ENCODE measurements at places on chromosomes 16 and 17. TPM values are rescaled to one million over a fixed set of nuclear protein-coding genes. Genes with fewer than 3 reads are reported as not detected.
A peak's percentile ranks its signal among the peaks of the same experiment; 100 is the strongest.

- DNase-seq, result no peak
Measured at GRCh38 chr17:3773511-3773910, 27.5 kb downstream of the ITGAE start.

DNA sequence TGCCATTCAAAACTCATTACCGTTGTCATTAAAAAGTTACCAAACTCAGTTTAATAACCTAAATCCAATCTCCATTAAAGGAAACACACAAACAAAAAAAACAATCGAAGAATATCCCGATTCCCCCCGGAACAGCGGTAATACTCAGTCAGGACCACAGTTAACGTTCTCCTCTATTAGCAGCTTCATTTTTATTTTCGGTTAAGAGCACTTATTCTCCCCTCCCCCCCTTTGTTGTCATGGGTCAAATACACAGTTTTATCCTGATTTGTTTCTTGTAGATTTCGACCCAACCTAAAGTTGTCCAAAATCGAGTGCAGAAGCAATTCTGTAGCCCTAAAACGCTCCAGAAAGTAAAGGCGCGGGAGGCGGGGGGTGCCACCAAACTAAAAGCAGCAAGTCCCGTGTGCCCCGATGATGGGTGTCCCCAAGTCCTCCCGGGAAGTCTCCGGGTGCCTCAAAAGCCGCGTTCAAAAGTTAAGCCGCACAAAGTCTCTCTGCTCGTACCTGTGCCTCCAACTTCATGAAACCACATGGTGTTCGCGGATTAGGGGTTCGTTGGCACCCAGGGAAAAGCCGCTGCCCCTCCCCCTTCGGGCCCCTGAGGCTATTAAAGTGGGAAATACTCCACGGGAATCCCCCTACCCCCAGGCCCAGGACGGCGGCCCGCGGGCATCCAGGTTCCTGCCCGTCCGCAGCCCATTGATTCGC lies 996 bp downstream of the SUMO2 start:
- no peak for DNase-seq

DNA sequence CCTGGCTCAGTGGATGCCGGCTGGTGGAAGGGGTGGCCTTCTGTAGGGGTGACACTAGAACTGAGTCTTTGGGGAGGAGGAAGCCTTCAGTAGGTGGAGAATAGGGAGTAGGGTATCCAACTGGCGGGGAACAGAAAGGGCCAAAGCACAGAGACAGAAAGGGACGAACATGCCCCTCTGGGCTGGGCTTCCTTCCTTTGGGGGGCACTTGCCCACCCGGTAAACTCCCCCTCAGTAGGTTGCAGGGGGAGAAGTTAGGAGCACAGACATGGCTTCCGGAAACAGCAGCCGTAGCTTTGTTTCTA lies 774 bp downstream of the ENGASE start:
- no peak for DNase-seq

DNA sequence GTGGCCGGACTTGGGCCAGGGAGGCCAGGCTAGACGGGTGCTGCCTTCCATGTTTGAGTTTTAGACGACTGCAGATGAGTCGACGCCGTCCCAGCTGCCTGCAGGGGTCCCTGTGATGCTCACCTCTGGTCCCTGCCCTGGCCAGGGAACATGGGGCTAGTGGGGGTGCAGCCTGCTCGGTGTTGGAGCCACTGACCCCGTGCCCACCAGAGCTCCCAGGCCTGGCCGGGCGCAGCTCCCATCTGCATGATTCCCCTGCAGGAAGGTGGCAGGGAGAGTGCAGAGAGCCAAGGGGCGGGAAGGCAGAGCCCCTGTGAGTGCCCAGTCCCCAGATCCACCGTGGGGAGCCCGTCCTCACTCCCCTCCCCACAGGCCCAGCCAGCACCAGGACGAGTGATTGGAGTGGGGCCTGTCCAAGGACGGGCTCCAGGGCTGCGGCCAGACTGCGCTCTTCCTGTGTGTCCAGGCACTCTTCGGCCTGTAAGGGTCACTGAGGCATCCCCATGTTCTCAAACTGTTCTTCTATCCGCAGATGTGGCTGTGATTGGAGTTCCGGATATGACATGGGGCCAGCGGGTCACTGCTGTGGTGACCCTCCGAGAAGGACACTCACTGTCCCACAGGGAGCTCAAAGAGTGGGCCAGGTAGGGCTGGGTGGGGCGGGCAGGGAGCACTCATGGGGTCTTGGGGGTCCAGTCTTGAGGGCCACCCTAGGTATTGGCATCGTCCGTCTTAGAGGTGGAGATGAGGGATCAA lies 26.0 kb upstream of the CDH15 start:
- no peak for DNase-seq

DNA sequence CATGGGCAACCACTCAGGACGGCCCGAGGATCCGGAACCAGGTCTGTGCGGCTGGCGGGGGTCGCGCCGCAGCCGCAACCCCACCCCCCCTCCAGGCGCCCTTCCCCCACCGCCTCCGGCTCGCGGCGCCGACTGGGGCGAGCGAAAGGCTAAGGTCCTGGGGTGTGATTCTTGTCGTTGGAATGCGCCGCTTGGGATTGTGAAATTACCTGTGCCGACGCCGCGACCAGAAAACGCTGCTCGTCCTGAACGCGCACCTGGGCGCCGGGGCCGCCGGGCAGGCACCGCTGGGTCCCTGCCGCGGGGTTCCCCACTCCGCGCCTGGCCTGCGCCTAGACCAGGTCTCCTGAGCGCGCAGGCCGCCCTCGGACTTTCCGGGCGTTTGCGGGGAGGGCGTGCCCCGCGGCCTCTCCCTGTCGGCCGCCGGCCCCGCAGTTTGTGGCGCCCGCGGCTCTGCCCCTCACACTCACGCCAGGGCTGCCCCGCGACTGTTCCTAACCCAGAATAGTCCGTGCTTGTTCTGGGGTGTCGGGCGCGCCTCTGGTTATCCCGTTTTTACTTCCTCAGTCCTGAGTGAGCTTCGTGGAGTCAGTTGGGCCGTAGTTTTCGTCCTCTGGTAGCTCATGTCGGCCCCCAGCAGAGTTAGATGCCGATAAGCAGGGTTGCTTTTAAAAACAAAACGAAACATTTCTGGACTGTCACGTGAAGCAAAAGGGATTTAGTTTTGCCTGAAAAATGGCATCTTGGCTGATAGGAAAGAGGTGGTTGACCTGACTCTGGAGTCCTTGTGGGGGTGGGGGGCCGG lies 147.2 kb downstream of the SPECC1 start:
- peak; percentile 12 for DNase-seq

DNA sequence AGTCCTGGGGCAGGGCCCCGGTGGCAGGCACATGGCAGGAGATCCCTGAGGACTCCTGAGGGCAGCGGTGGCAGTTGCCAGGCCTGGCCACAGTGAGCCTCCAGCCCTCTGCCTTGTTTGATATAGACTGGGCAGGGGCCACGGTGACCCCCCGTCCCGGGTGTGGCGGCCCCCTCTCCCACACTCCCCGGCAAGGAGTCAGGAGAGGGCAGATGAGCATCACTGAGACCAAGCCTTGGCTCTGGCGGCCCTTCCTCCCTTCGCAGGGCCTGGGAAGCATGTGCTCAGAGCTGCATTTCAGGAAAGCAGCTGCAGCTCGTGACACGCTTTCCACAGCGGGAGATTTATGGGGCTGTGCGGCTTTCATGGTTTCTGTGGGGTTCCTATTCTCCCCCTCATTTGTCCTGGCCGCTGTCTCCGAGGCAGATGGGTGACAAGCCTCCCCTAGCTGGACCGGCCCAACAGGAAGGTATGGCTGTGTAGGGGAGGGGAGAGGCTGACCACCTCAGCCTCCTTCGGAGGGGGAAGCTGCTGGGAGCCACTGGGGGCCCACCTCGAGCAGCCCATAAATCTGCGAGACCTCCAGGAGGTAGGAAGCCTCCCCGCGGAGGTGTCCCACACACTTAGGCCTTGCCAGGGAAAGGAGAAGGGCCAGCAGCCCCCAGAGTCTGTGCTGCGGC lies 211.4 kb downstream of the NTN1 start:
- no peak for DNase-seq

DNA sequence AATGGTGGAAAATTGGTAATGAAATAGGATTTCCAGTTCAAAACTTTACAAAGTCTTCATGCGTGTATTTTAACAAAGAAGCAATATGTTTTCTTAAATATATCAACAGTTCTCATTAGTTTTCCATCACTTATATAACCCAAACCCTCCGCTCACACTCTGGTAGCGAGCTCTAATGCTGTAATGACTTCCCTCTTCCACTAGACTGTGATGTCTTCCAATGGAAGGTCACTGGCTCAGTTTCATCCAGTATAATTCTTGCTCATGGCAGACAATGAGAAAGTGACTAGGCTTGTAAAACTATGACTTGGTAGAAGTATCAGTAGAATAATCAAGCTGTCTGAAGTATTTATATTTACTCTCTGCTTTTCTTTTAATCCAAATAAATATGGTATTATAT lies 32.8 kb downstream of the NETO2 start:
- DNase-seq, result no peak

- peak; percentile 80 for DNase-seq
Measured at GRCh38 chr17:43021741-43022512, at the start of gene VAT1. Gene VAT1, minus strand, starts transcription at chr17:43022385. Its CDS starts 63 bp downstream, at chr17:43022322.

DNA sequence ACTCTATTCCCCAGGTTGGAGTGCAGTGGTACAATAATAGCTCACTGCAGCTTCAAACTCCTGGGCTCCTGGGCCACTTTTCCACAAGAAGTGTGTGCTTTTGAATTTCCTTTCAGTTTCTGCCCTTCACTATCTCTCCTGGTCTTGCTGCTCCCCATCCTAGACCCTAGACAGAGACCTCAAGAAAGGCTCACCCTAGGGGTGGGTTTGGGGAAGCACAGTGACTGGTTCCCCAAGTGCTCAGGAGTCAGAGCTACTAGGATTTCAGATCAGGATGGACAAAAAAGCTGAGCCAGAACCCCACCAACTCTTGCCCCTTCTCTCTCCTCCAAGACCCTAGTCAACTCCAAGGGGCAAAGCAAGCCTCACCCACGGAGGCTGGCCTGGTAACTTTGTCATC lies 1.6 kb upstream of the SEBOX start:
- no peak for DNase-seq

GRCh38 chr16:58678716-58679115 lies 5.9 kb downstream of the SLC38A7 start:
- no peak for DNase-seq

- no peak for DNase-seq
Measured at GRCh38 chr17:76252040-76252954, 12.0 kb upstream of the RNF157 start.

GRCh38 chr17:48995304-48995973 lies 1.7 kb upstream of the IGF2BP1 start:
- DNase-seq, result no peak

- DNase-seq, result no peak
Measured at GRCh38 chr17:57521606-57522005, 223.5 kb downstream of the CCDC182 start.

DNA sequence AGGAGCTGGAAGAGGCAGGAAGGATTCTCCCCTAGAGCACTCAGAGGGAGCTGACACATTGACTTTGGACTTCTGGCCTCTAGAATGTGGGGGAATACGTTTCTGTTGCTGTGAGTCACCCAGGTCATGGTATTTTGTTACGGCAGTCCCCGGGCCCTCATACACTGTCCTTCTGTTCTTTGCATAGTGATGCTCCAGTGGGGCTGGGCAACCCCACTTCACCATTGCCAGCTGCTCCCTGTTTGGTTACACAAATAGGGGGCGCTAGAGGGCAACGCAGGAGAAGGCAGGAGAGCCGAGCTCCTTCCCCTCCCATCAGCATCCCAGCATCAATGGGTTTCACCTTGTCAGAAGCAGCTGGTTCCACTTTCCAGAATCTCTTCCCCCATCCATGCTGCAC lies 257.7 kb upstream of the FOXF1 start:
- DNase-seq, result no peak

DNA sequence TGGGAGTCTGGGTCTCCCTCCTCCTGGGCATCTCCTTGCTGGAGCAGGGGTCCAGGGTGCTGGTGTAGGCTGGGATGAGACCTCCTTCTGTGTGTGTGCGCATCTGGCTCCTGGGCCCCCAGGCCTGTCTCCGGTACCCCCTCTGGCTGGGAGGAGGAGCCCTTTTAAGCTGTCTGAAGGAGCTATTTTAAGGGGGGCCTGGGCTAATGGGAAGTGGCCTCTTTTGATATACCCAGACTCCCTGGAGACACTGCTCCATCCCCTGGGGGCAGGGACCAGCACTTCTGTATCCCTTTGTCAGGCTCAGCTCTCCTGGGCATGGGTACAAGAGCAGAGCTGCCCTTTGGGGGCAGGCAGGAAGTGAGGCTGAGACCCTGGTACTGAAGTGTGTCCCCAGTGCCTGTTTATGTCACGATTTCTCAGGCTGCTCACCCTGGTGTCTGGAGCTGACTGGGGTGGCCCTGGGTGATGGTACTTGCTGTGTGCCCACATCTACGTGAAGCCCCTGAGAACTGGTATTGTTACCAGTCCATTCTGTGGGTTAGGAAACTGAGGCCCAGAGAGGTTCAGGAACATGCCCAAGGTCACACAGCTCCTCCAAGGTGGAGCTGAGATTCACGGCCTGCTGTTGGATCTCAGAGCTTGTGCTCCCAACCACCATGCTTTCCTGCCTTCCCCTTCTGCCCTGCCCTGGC lies 6.5 kb downstream of the ADCY7 start:
- DNase-seq, result no peak

DNA sequence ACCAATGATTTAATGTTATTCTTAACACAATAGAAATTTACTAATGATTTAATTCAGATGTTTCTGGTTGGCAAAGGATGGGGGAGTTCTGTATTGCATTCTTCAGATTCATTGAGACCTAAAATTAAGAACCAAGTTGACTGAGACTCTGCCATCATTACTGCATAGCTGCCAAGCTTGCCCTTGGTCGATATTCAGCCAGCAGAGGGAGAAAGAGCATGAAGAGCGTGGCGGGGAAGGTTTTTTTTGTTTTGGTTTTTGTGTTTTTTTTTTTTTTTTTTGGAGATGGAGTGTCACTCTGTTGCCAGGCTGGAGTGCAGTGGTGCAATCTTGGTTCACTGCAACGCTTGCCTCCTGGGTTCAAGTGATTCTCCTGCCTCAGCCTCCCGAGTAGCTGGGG lies 659.4 kb upstream of the EEF2KMT start:
- DNase-seq, result no peak

GRCh38 chr17:81432941-81433340 lies 37.7 kb downstream of the BAHCC1 start:
- no peak for DNase-seq

DNA sequence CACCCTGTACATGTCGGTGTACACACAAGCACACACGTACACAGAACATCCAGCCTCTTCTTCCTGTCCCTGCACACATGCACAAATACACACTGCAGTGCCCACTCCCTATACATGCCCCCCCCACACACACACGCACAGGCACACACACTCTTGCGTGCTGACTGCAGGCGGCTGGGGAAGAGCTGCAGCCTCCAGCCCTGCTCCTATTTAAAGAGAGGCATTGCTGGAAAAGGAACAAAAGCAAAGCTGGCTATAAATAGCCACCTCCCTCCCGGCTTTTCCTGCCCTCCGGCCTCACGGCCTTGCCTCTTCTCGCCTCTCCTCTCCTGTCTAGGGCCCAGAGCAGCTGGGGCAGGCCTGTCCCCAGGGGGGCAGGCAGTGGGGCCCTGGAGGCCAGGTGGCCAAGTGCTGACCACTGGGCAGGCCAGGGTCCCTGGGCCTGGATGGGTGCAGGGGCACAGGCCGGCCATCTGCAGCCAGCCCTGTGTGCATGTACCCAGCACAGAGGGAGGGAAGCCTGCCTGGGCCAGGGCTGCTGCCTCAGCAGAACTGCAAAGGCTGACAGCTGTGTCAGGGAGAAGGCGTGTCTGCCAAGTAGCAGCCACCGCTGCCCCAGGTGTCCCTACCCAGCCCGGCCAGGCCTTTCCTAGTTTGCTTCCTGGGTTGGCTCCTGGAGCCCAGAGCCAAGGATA lies 25.4 kb downstream of the RTN4RL1 start:
- DNase-seq, result peak; percentile 62

MT4 gene
- not detected for polyA plus RNA-seq

BAIAP3 gene
- polyA plus RNA-seq, result 4.2 TPM

HEATR9 gene
- polyA plus RNA-seq, result 0.14 TPM

ANKRD40CL gene
- polyA plus RNA-seq, result 0.60 TPM

KRTAP4-5 gene
- not detected for polyA plus RNA-seq

ITGB4 gene
- polyA plus RNA-seq, result 6.6 TPM
